Transverse colon (tissue), 4 donors: ENCODE measurements at places on chromosomes 1 and 21. TPM values are rescaled to one million over a fixed set of nuclear protein-coding genes. Genes with fewer than 3 reads are reported as not detected.

GRCh38 chr1:29382851-29383745, 146.8 kb downstream of the PTPRU start:
- H3K27me3 ChIP-seq = peaks cover 33% of the 10 kb centered on the region
- no peak overlapping the region for H3K4me3 ChIP-seq
- H3K27ac ChIP-seq = no peak overlapping the region
- H3K4me1 ChIP-seq = no peaks in the 10 kb centered on the region
- no peaks in the 10 kb centered on the region for H3K36me3 ChIP-seq

GRCh38 chr1:26132128-26132833, 20.7 kb downstream of the PDIK1L start:
- no peaks in the 10 kb centered on the region for H3K27me3 ChIP-seq
- H3K27ac ChIP-seq = no peak overlapping the region
- no peaks in the 10 kb centered on the region for H3K36me3 ChIP-seq
- no peaks in the 10 kb centered on the region for H3K4me1 ChIP-seq
- DNase-seq = no peak

The NPHS2 gene
- total RNA-seq = not detected

DNA sequence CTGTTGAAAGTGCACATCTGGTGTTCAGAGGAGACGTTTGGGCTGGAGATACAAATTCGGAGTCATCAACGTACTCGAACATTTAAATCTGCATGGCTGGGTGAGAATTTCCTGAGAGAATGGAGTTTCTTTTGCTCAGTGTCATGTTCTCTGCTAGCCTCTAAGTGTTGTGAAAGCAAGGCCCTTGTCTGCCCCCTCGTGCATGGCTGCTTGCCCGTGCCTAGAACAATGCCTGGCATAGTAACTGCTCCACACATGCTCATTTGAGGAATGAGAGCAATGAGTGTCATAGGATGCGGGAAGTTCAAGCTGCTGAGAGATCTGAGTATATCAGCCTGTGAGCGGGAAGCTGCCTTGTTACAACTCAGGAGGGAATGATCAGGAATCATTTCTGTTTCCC, 171.1 kb upstream of the CSF3R start:
- no peaks in the 10 kb centered on the region for H3K36me3 ChIP-seq
- no peak overlapping the region for H3K4me3 ChIP-seq
- H3K27me3 ChIP-seq = peaks cover 20% of the 10 kb centered on the region
- DNase-seq = no peak
- no peaks in the 10 kb centered on the region for H3K4me1 ChIP-seq

DNA sequence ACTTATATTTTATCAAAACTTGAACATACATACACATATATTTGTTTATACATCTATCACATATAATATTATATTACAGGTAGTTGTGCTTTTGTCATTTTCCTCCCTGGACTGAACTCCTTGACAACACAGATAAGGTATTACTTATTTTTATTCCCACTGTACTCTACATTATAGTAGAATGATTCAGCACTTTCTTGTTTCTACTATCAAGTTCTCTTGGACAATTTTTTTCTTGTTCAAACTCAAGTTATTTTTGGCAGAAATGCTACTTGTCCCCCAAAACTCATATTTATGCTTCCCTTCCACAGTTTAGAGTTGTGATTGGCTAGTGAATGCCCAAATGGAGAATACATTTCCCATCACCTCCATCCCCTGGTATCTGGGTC, 10.8 kb upstream of the PTPRC start:
- H3K36me3 ChIP-seq = no peaks in the 10 kb centered on the region
- H3K4me1 ChIP-seq = no peaks in the 10 kb centered on the region
- no peaks in the 10 kb centered on the region for H3K27me3 ChIP-seq
- H3K4me3 ChIP-seq = no peak overlapping the region
- H3K27ac ChIP-seq = no peak overlapping the region

The SAMD13 gene
- 17.8 TPM for total RNA-seq

The CLCA1 gene
- 180 TPM for total RNA-seq

The SYT2 gene
- 0.40 TPM for total RNA-seq

- H3K4me1 ChIP-seq = no peaks in the 10 kb centered on the region
- no peak overlapping the region for H3K27ac ChIP-seq
- DNase-seq = no peak
- H3K27me3 ChIP-seq = no peaks in the 10 kb centered on the region
- H3K36me3 ChIP-seq = no peaks in the 10 kb centered on the region
Measured at GRCh38 chr1:121417325-121417923, 232.6 kb downstream of the SRGAP2C start.

The CACNA1E gene
- total RNA-seq = not detected

GRCh38 chr1:6596351-6596750, 6.3 kb downstream of the KLHL21 start:
- no peak for DNase-seq
- H3K4me3 ChIP-seq = no peak overlapping the region
- no peaks in the 10 kb centered on the region for H3K27me3 ChIP-seq
